ENCODE measurements at places on chromosomes 2 and 18.

DNA sequence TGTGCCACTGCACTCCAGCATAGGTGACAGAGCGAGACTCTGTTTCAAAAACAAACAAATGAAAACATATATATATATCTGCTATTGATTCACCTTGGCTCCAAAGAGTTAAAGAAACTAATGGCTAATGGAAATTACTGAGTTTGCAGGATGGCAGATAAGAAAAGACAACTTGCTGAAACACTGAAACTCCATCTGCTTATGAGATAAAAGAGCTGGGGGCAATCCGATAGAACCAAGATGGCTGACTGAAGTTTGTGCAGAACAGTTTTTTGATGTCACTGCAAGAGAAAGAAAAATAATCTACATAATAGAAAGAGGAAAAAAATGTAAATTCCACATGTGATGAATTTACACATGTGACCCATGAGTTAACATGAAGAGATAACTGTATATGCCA is 88.2 kb downstream of the LRATD1 start:
- no peak for DNase-seq

GRCh38 chr2:196166876-196167275 is 4.5 kb downstream of the STK17B start:
- DNase-seq: peak; percentile 41

GRCh38 chr18:12779043-12779442 is 76.2 kb downstream of the PSMG2 start:
- no peak for DNase-seq

DNA sequence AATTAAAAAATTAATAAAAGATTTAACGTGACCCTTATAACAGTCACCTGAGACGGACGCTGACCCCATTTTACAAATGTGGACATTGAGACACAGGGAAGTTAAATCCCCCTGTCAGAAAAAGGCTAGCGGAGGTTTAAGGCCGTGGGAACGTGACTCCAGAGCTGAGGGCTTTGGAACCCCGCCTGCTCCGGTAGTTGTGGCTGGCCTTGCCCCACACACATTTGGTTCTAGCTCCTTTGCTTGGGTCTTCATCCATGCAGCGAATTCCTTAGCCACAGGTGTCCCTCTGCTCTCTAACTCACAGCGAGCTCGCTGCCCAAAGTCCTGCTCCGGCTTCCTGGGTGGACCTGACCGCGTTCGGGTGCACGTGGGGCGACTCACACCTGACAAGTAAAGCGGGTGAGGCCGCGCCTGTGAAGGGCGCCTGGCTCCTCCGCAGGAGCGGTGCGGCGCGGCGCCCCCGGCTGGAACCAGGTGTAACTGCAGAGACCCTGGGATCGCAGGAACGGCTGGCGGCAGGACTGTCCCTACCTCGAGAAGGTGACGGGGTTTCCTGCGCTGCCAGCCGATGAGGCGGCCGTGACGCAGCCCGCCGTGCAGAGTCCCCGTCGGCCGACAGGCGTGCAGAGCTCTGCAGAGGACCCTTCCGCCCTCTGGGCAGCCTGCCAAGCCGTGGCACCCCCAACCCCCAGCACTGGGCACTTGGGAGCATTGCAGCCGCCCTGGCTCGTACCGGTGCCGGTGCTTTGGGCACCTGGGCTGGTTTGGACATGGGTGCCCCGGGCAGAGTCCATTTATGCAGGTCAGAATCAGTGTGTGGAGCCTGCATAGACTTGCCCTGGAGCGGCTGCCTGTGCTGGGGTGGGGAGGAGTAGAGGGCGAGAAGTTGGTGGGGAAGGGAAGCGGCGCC is 2.4 kb upstream of the PROC start:
- DNase-seq: no peak

GRCh38 chr18:73614812-73615211 is 532.8 kb downstream of the FBXO15 start:
- peak; percentile 76 for DNase-seq

- DNase-seq: peak; percentile 16
Observed at GRCh38 chr18:54161267-54161666, 63.2 kb downstream of the MBD2 start.

- no peak for DNase-seq
Observed at GRCh38 chr2:60529136-60529784, 24.2 kb downstream of the BCL11A start.
